PC-9 (cell line): ENCODE measurements at places on chromosomes 2 and 18. TPM values are rescaled to one million over a fixed set of nuclear protein-coding genes. Genes with fewer than 3 reads are reported as not detected.

The GATA6 gene
- total RNA-seq, result 9.1 and 12.3 TPM in 2 replicates

The TMEM37 gene
- total RNA-seq, result 1.2 TPM in 2 replicates

The C18orf54 gene
- 6.7 and 7.6 TPM in 2 replicates for total RNA-seq

The DYSF gene
- 10.6 and 12.2 TPM in 2 replicates for total RNA-seq

The GKN1 gene
- not detected in 2 replicates for total RNA-seq

The NCKAP5 gene
- total RNA-seq, result not detected in 2 replicates

The GCG gene
- not detected in 2 replicates for total RNA-seq

The SGPP2 gene
- 0.57 and 1.1 TPM in 2 replicates for total RNA-seq

The NAT8 gene
- not detected in 2 replicates for total RNA-seq

The IRS1 gene
- 26.2 and 28.6 TPM in 2 replicates for total RNA-seq

The YWHAQ gene
- 353 and 373 TPM in 2 replicates for total RNA-seq

The NEU2 gene
- not detected in 2 replicates for total RNA-seq

The ZEB2 gene
- total RNA-seq, result 0.09 and 0.95 TPM in 2 replicates

The C2orf15 gene
- 16.9 and 18.0 TPM in 2 replicates for total RNA-seq

The PHOSPHO2 gene
- 5.3 and 5.9 TPM in 2 replicates for total RNA-seq

The CXCR2 gene
- total RNA-seq, result not detected in 2 replicates

The HRH4 gene
- 0.18 TPM in 1 of 2 replicates, not detected in the other for total RNA-seq

The ATP8B1 gene
- total RNA-seq, result 16.7 and 23.4 TPM in 2 replicates

The ARPC2 gene
- total RNA-seq, result 228 and 273 TPM in 2 replicates

The CNDP2 gene
- total RNA-seq, result 161 and 183 TPM in 2 replicates

The MGAT4A gene
- total RNA-seq, result 12.2 and 12.9 TPM in 2 replicates

The DCC gene
- not detected in 2 replicates for total RNA-seq

The STAT1 gene
- total RNA-seq, result 28.0 and 32.5 TPM in 2 replicates

The CDK5R2 gene
- 0.17 and 0.20 TPM in 2 replicates for total RNA-seq

The SPDYA gene
- total RNA-seq, result 1.9 and 3.0 TPM in 2 replicates
